Omental fat pad (tissue), 4 donors: ENCODE measurements at places on chromosomes 2 and 18.

DNA sequence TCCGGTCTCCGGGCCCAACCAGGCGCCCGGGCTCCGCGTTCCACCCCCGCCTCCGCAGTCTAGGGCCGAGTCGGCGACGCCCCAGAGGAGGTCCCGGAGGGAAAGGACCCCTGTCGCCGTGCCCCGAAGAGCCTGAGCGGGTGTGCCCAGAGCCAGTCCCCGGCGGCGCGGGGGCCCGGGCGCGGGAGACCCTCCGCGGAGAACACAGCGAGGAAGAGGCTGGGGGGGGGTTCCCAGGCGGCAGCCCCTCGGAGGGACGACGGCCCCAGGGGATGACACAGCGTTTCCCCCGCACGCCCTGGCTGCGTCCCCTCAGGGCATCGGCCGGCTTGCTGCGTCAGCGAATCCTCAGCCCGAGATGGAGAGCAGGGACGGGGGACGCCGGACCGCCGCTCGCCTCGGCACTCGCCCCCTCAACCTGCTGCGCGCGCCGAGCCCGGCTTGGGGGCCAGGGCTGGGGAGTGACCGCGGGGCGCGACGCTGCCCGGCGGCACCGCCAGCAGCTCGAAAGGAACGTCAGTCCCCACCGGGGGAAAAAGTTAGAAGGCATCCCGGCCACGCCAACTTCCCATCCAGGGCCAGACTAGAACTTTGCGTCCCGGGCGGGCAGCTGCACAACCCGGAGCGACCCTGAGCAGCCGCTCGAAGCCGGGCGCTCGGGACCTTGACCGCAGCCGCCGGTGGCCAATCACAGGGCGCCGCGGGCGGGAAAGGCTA lies 711 bp downstream of the SFXN5 start:
- DNase-seq: no peak

GRCh38 chr18:28875059-28875458 lies 698.1 kb upstream of the CDH2 start:
- DNase-seq: no peak

DNA sequence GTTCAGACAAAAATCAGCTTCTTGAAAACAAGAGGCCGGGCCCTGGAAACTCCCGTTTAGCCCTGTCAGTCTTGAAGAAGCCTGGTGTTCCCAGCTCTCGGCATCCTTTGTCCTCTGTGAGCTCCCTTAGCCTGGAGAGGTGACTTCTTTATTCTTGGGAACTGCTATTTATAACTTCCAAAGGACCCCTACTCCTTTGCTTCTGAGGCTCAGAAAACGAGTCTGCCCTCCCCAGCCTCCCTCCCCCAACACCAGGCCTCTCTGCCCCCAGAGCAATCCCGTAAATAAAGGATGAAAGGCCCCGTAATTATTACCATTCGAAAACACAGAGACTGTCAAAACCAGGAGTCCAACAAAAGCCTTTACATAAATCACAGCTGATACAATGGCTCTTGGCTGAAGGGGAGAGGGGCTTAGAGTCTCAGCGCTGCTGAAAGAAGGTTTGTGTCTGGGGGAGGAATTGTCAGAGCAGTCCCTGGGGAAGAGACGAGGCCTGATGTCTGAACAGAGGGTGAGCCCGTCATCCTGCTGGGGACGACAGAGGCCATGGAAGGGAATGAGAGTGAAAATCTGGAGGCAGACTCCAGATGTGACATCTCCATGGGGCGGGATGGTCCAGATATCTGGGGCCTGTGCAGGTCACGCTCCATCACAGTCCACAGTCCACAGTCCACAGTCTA lies 283.0 kb downstream of the MYCN start:
- DNase-seq: no peak

- DNase-seq: no peak
Measured at GRCh38 chr2:108637304-108637669, 82.0 kb upstream of the RANBP2 start.

- DNase-seq: no peak
Measured at GRCh38 chr18:37253394-37254235, 312.0 kb downstream of the CELF4 start.

DNA sequence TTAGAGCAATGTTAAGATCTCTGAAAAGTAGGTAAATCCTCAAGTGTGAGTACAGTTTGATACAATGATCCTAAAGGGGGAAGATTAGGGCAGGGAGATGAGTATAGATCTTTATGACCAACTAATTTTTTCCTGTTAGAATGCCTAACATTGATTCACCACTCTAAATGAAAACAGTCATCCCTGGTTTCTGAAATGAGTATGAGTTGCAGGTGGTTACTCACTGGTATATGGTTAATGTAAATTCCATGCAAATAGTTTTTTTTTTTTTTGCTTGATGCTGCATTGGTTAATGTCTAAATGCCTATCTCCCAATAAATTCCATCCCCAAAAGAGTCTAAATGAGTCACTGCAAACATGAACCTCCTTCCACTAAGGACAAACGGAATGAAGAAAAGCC lies 55.0 kb upstream of the SERPINB2 start:
- no peak for DNase-seq

DNA sequence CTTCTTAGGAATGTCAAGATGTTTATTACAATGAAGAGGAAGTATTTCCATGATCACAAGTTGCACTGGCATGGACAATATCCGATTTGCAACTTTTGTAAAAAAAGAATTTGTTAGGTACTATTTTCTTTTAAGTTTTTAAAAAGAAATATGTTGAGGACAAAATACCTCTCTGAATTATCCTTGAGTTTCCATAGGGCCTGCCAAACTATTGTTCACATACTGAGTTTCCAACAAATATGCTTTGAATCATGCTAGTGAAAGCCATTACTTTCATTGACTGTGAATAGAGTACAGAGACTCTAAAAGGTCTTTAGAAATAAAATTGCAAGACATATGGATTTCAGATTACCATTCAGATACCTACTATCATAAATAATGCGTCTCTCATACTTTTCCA lies 566.1 kb downstream of the TMEM182 start:
- no peak for DNase-seq

- no peak for DNase-seq
Measured at GRCh38 chr2:224772494-224772893, 56.3 kb upstream of the CCDC195 start.

GRCh38 chr18:50742952-50743351 lies 76.9 kb downstream of the MRO start:
- no peak for DNase-seq

- no peak for DNase-seq
Measured at GRCh38 chr18:10951631-10952544, 197.5 kb downstream of the PIEZO2 start.

DNA sequence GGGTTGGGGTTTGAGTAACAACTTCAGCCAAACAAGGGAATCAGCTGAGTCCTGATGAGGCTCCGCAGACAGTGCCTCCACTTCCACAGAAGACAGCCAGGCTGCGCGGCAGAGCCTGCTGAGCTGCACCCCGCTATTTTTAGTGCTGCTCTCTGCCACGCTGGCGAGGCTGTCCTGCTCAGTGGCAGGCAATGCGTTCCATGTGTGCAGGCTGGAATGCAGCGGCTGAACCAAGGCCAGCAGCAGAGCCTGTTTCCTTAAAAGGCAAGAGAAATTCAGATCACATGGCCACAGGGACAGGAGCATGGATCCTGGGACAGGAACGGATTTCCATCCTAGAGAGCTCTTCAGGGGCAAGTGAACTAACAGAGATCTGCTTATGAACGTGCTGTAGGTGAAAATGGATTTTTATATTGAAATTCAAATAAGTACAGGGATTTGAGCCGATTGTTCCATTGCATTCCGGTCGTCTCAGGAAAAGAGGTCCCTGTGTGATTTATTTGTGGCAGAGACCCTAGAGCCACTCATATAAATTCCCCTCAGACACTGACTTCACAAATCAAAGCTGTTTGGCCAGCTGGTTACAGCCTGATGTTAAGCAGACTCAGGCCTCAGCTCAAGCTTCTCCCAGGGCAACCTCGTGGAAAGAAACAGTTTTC lies 98.7 kb downstream of the COL6A3 start:
- DNase-seq: no peak

- DNase-seq: no peak
Measured at GRCh38 chr2:74646201-74646600, 1.9 kb downstream of the M1AP start.

DNA sequence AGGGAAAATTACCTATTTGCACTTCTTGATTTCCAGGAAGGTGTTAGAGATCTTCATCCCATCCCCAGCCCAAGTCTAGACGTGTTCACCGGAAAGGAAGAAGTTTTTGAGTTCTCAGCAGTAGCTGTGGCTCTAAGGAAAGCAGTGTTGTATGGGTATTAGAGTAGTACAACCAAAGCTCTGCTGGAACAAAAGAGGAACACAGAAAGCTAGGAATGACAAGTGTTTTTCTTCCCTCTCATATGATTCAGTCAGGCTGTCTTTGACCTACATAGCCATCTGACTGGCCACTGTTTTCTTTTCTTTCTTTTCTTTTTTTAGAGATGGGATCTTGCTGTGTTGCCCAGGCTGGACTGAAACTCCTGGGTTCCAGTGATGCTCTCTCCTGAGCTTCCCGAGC lies 82.7 kb upstream of the SLC39A10 start:
- DNase-seq: no peak

DNA sequence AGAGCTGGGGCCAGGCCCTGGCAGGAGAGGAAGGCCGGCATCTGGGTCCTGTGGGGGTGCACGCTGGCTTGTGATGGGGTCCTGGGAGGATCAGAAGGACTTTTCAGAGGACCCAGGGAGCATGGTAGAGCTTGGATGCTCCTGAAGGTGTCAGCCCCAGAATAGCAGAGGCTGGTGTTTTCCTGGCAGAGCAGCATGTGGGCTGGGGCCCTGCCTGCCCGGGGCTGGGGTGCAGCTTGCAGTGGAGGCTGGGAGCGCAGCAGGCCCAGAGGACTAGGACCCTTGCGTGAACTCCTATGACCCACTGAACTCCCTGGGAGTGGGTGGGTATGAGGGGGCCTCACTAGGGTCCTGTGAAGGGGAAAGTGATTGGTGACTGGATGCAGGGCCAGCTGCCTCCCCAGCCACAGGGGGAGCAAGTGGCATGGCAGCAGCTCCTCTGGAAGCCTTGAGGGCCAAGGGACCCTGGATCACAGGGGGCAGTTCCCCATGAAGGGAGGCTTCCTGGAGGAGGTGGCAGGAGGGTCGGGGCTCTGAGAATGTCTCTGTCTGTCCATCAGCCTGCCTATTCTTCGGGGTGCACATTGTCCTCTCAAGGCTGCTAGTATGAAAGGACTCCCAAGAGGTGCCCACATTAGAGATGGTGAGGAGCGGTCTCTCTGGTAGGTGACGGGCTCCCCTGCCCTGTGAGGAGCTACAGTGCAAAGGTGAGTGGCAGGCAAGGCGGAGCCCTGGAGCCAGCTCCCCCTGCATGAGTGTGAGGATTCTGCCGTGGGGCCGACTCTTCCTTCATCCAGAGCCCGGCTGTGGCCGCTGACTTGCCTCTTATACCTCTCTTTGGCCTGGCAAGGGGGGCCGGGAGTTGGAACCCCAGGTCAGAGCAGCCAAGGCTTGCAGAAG lies 249.0 kb downstream of the DYSF start:
- no peak for DNase-seq

- DNase-seq: no peak
Measured at GRCh38 chr2:37300146-37300545, 24.5 kb downstream of the PRKD3 start.

GRCh38 chr2:142920571-142920970 lies 43.1 kb downstream of the KYNU start:
- no peak for DNase-seq

DNA sequence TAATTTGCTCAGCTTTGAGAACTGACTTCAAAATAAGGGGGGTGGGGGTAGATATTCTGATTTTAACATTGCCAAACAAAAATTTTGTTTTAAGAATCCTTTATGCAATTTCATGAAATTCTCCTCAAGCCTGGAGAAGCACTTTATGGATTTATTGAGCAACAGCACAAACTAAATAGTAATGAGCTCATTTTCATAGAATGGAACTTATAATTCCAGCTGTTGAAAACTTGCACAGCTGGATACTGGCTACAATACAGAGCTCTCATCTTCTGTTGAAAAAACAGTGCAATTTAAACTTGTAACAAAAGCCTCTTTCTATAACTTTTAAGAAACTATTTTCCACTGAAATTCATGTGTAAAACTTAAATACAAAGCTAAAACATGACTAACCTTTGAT lies 137.6 kb upstream of the FN1 start:
- DNase-seq: no peak

- no peak for DNase-seq
Measured at GRCh38 chr2:111204706-111205105, 84.0 kb downstream of the BCL2L11 start.

DNA sequence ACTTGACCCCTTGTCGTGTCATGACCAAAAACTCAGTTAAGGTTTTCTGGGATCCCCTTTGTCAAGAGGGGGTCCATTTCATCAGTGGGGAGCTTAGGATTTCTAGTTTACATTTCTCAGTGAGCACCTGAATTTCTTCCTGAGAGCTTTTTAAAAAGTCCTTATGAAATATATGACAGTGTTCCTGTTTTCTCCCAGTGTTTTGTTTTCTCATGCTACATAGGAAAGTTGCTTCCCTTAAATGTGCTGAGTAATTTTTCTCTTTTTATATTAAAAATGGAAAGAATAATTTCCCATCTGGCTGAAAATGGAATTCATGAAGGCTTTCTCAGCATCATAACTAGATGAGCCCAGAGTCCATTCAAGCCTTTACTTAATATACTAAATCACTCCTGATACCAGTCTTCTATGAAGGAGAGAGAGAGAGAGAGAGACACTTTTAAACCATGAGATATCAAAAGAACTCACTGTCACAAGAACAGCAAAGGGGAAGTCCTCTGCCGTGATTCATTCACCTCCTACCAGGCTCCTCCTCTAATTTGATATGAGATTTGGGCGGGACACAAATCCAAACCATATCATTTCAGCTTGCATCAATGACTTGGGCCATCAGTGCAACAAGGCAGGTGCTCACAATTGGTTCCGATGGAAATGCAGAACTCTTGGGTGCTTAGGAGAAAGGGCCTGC lies 61.1 kb downstream of the XRCC5 start:
- no peak for DNase-seq

- DNase-seq: no peak
Measured at GRCh38 chr2:55620123-55620779, 2.8 kb upstream of the PPP4R3B start.

- DNase-seq: no peak
Measured at GRCh38 chr2:219118504-219118903, 42.1 kb downstream of the NHEJ1 start.

DNA sequence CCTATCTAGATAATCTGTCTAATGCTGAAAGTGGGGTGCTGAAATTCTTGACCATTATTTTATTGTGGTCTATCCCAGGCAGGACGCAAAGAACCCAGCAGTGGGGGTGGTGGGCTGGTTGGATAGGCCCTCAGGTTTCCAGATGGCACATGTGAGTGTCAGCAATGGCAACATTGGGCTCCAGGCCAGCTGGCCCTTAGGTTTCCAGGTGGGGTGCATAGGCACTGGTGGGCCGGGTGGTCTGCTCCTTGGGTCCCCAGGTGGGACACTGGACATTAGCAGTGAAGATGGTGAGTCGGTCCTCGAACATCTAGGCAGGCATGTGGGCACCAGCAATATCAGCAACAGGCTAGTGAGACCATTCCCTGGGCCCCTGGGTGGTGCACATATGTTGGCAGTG lies 680.3 kb upstream of the ACVR2A start:
- DNase-seq: no peak
